ENCODE measurements at places on chromosomes 16 and 17.
A peak's percentile ranks its signal among the peaks of the same experiment; 100 is the strongest.

- DNase-seq, result peak; percentile 44
These were observed 6.9 kb downstream of the PHOSPHO1 start for GRCh38 chr17:49223517-49224197.

DNA sequence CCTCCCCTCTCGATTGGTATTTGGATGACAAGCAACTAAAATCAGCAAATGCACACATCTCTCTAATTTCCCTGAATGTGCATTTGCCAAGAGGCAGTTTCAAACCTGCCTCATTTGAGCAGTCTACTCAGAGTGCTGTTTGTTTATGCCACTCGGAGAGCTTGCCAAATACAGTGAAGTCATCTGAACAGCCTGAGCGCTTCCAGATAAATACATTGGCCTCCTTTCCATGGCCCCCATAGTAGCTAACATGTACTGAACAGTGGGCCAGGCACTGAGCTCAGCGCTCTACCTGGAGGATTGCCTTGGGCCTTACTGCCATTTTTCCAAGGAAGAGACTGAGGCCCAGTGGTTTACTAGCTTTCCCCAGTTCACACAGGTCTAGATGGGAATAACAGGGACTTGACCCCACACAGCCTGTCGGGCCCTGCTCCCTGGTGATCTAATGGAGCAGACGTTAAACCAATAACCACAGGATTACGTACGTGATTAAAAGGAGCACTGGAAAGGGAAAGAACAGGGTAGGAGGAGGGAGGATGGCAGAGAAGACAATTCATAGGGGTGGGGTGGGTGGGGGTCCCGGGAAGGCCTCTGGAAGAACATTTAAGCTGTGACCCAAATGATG lies 18.7 kb upstream of the ANKRD40CL start:
- DNase-seq, result no peak

DNA sequence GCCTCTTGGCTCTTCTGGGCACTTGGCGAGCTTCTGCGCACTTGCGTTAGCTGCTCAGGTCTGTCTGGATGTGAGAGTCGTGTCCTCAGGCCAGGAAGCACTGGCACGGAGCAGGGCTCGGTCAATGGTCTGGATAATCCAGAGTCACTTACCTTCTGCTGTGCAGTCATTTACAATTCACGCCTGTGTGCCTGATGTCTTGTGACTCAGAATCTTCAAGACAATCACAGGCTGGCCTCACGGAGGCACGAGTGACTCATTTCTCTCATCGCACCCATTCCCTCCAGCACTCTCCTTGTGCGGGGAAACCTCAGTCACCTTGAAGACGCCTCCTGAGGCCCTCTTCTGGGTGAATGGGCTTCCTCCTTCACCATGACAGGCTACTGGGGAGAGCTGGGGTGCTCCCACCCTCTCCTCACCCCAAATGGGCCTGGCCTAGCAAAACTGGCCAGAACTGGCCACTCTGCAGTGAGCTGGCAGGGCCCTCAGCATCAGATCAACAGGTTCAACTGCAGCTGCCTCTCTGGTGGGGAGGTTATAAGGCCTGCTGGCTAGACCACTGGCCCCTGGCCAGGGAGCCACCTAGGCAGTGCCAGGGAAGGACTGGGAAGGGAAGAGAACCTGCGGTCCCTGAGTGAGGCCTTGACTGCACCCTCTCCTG lies 1.9 kb upstream of the CAPN15 start:
- DNase-seq, result peak; percentile 83

GRCh38 chr17:81219476-81220180 lies 3.1 kb downstream of the CEP131 start:
- no peak for DNase-seq

- no peak for DNase-seq
These were observed 2.0 kb downstream of the CACNA1H start for GRCh38 chr16:1154887-1155331.

- DNase-seq, result no peak
These were observed 6.1 kb upstream of the CCL8 start for GRCh38 chr17:34313164-34313563.

- no peak for DNase-seq
These were observed 4.2 kb downstream of the BCL7C start for GRCh38 chr16:30889721-30890120.

DNA sequence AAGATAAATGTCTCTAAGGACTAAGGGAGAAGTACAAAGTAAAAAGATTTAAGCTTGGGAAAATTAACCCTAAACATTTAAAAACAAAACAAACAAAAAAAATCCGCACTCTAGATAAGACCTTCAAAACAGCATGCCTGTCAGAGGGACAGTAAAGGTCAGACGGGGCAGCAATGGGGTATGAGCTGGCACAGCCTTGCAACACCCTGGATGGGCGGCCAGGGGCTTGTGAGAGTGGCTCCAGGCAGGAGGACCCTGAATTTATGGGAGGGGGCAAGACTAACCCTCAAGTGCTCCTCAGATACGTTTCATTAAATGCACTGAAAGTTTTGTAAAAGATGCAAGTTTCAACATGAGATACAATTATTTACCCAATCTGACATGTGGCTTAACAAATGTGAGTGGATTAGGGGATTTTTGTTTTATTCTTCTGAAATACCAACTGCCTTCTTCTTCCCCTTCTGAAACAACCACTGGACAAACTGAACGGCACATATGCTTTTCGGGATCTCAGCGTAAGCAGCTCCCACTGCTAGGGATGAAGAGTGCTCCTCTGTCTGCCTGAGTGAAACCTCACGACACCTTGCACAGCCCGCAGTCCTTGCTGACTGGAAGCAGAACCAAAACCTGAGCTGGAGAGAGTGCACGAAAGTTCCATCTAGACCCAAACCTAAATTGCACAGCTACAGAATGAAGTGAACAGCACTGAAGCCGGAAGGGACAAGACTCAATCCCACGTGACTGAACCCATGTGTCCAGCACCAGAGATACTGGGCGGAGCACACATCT lies 128.4 kb downstream of the ANKRD11 start:
- DNase-seq, result no peak

- no peak for DNase-seq
These were observed 6.2 kb upstream of the HEXIM2 start for GRCh38 chr17:45155483-45155882.

- DNase-seq, result peak; percentile 73
These were observed 27.6 kb downstream of the CCDC40 start for GRCh38 chr17:80063830-80064585.

Data from Daoy (cell line).